RPMI7951 (cell line): ENCODE measurements at places on chromosomes 11 and 22. TPM values are rescaled to one million over a fixed set of nuclear protein-coding genes. Genes with fewer than 3 reads are reported as not detected.
A peak's percentile ranks its signal among the peaks of the same experiment; 100 is the strongest.

- DNase-seq, result no peak
These were observed 37.0 kb downstream of the NEAT1 start for GRCh38 chr11:65459552-65459951.

- DNase-seq, result no peak
These were observed 32.6 kb downstream of the MYO18B start for GRCh38 chr22:25774575-25775026.

GRCh38 chr11:1942558-1943260 lies 4.4 kb upstream of the MRPL23 start:
- DNase-seq, result no peak

DNA sequence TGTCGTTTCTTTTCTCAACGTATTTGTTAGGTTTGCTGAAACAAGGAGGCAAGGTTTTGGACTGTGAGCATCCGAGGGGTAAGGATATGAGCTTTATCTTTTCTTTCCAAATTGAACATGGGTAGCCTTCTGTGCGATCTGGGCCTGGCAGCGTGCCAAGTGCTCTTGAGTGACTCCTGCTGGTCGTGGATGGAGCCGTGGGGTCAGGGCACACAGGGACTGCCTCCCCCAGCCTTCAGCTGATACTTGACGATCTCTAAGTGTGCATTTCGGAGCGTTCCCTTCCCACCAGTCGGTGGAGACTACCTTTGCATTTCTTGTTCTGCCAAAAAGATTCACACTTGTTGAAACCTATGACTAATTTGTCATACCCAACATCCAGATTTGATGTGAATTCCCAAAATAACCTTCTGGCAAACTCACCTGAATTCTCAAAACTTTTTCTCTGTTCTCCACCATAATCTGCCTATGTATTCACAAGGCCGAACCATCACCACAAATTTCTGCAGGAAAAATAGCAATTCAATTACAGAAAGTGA lies 40.1 kb upstream of the CLMP start:
- no peak for DNase-seq

- DNase-seq, result no peak
These were observed 207.9 kb downstream of the DYNC2H1 start for GRCh38 chr11:103317118-103317517.

DNA sequence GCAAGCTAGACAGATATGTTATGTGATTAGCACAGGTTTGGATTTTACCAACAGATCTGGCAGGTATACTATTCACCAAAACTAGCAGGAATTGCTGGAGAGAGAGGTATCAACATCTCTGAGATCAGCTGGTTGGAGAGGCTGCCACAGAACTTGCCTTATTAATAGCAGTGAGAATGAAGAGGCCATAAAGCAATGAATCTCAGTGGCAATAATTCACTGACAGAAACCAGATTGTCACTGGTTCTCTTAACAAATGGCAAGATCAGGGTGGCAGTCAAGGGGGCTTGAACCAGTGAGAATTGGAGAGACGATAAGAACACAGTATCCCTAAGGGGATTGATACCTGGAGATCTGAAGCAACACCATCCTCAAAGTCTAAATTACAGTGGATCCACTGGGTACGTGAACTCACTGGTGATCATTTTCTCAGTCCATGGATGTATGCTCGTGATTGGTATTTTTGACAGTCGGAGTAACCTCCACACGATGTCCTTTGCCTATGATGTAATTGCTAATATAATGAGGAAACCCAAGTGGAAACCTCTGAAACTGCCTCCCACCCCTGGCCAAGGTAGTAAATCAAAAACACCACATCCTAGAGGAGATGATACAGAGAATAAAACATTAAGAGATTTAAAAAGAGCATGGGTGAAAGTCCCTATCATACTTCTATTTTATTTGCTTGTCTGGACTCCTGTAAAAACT lies 17.7 kb upstream of the SLC5A12 start:
- no peak for DNase-seq

- DNase-seq, result no peak
These were observed 736.0 kb upstream of the CCDC90B start for GRCh38 chr11:84022201-84022600.

DNA sequence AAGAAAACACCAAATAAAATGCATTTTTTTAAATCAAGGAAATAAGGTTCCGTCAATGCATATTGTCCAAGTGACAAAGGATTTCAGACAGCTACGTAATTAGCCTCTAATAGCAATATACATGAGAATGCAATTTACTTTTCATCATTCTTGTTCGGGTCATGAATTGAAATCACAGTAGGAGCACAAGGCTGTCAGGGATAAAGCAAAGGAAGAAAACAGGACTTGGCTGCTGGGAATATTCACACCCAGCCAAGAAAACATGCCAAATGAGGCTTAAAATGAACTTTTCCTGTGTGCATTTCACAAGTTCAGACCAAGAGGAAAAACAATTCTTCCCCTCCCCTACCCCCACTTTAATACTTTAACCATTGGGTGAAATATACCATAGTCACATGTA lies 188.6 kb downstream of the CWF19L2 start:
- DNase-seq, result no peak

DNA sequence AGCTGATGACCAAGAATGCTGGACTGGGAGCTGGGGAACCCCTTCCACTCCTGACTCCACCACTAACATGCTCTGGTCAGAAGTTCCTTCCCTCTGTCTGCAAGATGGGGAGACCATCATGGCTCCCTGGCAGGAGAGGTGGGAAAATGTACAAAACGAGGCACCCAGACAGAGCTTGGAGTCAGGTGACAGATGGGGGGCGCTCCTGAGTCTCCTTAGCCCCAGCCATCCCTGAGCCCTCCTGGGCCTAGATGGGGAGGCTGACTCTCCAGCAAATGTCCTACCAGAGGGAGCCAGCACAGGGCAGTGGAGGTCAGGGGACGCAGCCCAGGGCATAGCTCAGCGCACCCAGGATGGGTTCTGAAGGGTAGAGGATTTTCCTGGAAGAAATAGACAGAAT lies 20.0 kb downstream of the KCNJ4 start:
- no peak for DNase-seq

GRCh38 chr11:4066910-4067309 lies 27.7 kb upstream of the RRM1 start:
- no peak for DNase-seq

- DNase-seq, result no peak
These were observed 17.2 kb downstream of the SLC25A18 start for GRCh38 chr22:17580441-17581031.

DNA sequence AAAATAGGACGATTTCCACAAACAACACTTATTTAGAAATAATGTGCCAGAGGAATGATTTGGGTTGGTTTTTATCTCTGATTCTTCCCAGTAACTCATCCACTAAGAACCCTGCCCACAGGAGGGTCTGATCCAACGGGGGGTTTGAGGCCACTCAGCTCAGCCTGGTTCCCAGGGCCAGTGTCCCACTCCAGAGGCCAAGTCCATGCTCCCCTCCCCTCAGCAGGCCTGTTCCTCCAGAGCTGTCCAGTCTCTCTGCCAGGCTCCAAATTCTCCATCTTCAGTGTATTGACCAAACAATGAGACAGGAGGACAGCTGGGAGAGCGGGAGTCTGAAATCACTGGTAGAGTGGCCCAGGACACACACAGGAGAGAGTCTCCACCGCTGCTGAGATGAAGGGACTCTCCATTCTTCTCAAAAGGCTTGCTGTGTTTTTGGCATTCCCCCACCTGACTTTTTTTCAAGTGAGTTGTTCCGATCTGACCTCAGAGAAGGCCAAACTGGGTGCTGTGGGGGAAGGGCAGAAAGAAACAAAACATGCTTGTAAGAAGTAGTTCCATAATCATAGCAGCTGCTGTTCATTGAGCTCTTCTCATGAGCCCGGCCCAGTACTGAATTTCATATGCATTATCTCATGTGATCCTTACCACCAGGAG lies 17.6 kb upstream of the SCN2B start:
- no peak for DNase-seq

DNA sequence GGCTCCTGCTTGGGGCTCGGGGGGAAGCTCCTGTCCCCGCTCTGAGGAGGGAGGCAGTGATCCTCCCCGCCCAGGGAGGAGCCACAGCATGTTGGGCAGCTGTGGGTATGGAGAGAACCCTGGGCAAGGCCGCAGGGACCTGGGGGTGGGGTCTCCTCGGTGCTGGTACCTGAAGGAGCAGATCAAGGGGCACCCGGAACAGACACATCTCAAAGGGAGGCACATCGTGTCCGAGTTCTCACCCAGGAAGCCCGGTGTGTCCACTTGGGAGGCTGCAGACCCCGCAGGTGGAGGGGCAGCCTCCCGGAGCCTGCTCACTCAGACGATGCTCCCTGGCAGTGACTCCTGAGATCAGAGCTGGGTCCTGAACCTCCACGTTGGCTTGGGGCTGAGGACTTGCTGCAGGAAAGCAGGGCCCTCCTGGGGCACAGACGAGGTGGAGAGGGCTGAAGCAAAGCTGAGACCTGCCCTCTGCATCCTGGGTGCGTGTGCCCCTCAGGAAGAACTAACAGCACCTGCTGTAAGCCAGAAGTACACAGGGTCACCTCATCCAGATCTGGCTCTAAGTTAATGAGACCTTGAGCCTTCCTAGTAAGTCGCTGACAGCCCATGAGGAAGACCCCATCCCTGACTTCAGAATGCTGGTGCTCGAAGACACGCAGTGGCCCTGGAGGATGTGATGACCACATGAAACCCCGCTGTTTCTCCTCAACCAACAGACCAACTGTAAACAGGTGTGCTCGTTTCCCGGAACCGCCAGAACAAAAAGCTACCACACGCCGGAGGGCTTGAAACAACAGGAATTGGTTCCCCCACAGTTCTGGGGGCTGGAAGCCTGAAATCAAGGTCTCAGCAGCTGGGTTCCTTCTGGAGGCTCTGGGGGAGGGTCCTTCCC lies 5.9 kb upstream of the OSBPL5 start:
- DNase-seq, result no peak

DNA sequence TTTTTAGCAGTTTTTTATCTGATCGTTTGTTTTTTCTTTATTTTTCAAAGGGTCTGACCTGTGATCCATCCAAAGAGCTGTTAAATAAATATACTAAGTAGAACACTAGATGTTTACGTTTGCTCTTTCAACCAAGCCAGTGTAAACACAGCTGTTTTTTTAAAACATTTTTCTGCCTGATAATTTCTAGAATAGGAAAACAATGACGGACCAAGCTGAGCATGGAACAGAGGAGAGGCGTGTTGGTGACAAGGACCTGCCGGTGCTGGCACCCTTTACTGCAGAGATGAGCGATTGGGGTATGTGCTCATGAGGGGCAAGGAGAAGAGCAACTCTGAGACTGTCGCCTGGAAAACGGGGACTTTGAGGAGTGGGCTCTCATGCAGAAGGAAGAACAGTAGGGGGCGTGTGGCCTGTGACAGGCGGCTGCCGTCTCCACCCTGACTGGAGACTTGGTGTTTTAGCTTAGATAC lies 28.6 kb upstream of the PANX2 start:
- no peak for DNase-seq

GRCh38 chr11:3824714-3825472 lies 15.9 kb downstream of the RHOG start:
- DNase-seq, result peak; percentile 37

DNA sequence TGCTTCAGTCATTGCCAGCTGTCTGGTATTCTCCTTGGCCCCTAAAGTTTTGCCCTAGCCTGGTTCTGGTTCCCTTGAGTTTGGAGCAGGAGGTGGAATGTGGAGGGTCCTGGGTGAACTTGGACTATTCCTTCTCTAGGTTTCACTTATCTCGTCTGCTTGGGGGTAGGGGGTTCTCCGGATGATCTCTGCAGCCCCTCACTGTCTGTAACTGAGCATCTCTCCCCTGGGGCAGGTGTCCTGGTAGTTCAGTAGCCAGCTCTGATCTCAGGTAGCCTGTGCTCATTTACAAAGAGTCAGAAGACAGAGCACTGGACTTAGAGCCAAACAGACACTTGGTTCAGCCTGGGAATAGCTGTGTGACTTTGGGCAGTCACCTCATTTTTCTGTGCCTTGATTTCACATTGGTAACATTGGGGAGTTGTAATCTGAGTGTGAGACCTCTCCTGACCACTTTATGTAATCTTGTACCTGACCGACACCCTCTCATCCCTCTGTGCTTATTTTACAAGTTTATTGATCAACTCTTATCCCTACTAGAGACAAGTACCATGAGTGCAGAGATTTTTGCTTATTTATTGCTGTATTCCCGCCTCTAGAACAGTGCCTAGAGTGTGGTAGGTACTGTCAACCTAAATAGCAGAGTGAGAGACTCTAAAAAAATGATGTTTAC lies 804 bp downstream of the CCDC134 start:
- DNase-seq, result no peak

GRCh38 chr11:69834811-69835800 lies 15.9 kb upstream of the FGF3 start:
- no peak for DNase-seq

C22orf31 gene
- not detected in 2 replicates for total RNA-seq

DNA sequence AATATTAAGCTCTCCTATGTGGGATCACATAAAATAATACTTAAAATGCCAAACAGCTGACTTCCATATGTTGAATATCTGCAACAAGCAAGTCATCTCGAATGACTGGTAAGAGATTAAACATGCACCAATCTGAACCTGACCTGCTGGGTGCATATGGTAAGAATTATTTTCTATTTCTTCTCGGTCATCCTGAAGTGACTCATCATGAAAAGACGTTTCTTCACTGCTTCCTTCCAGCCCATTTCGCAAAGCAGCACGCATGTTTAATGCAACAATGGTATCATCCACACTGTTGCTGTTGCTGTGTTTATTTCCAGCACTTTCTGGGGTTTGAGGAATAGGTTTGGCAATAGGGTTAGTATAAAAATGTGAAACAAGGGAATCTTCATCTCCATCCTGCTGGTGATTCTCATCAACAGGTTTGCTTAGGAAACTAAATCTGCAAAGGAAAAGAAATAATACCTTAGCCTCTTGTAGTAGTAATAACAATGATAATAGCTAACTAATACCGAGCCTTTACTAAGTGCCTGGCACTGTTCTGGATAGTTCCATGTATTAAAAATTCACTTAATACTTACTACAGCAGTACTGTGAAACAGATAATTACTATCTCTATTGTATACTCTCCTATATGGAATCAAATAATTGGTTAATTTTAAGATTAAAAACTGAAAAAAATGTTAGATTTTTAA lies 52.0 kb upstream of the CHRNA10 start:
- DNase-seq, result peak; percentile 94

DNA sequence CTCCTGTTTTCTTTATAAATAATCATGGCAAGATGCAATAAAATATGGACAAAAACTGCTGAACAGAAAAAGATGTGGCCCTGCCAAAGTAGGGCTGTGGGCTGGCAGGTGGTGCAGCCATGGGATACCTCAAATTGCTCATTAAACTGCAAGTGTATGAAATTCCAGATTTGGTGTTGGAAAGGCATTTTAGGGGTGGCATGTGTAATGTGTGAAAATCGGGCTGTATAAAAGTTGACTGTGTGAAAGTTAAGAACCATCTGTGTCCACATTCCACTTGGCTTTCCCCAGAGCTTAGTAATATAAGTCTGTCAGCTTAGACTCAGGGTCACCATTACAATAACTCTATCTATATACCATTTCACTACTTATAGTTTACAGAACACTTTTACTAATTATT lies 34.8 kb upstream of the FZD4 start:
- DNase-seq, result no peak

DNA sequence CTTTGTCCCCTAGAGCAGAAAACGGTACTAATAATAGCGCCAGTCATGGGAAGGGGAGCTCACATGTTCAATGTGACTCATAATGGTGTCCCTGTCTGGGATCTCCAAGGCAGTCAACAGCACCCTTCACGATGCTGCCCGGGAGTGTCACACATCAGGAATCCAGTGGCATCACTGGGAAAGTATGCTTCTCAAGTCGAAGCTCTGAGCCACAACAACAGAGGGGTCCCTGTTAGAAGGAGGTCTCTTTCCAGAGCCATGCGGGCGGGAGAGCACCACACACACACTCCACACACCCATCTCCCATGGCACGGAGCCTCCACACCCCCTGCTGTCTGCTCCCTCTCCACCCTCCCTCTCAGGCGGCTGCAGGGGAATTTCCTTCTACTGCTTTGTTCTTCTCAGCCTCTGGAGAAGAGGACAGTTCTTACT lies 119.7 kb downstream of the ETS1 start:
- peak; percentile 99 for DNase-seq

PHF21A gene
- total RNA-seq, result 6.4 and 10.5 TPM in 2 replicates

IGSF9B gene
- 0.10 and 0.96 TPM in 2 replicates for total RNA-seq
